ENCODE measurements at places on chromosomes 2 and 18. TPM values are rescaled to one million over a fixed set of nuclear protein-coding genes. Genes with fewer than 3 reads are reported as not detected.

Gene ANKRD30BL
- total RNA-seq, result 1.2 TPM

Gene NAT8
- not detected for total RNA-seq

Gene CCBE1
- total RNA-seq, result 2.9 TPM

DNA sequence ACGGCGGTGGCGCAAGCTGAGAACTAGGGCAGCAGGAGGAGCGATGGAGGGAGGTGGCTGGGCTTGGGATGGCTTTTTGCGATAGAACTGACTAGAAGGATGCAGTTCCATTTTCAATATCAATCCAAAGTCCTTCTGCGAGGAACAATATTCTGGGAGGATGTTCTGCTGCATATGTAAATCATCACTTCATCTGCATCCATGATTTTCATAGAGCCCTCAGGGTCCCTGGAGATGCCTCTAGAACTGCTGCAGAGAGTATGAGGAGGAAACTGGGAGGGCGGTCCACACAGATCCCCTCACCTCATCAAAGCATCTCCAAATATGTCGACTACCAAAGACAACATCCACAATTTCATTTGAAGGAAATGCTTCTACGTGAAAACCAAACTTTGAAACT is 20.8 kb downstream of the CACNB4 start:
- DNase-seq, result no peak

GRCh38 chr2:156343096-156343939 is 10.8 kb upstream of the NR4A2 start:
- DNase-seq, result no peak

Gene CFAP65
- total RNA-seq, result not detected

Gene ANKRD44
- total RNA-seq, result 46.4 TPM

Gene TTN
- total RNA-seq, result 2.0 TPM

GRCh38 chr2:223008956-223009355 is 43.0 kb upstream of the KCNE4 start:
- no peak for DNase-seq

GRCh38 chr2:8162552-8162951 is 519.3 kb upstream of the ID2 start:
- DNase-seq, result no peak

Gene FAM237A
- not detected for total RNA-seq

DNA sequence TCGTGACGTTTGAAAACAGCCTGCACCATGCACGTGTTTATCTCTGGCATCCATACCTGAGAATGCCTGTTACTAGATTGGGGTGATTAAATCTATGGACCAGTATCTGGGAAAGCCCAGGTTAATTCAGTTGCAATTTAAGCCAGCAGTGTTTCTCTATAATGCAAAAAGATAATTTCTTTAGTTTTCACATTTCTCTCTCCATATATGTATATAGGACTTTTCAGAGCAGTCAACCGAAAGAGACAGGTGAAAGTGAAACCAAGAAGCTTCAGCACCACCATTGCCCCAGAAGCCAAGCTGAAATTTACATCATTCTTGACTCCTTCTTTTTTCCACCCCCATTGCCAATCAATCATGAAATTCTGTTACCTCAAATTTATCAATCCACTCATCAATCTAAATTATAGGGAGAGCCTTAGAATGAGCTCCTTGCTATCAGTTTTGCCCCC is 2.7 kb upstream of the LRP2 start:
- no peak for DNase-seq

Gene CDH2
- 3.7 TPM for total RNA-seq

Gene LCT
- not detected for total RNA-seq

GRCh38 chr2:20314562-20315501 is 35.8 kb downstream of the PUM2 start:
- no peak for DNase-seq

- no peak for DNase-seq
These were observed 295.1 kb upstream of the RAB12 start for GRCh38 chr18:8314124-8314523.

GRCh38 chr2:235868645-235869044 is 299.5 kb downstream of the GBX2 start:
- no peak for DNase-seq

Gene SERPINB10
- total RNA-seq, result 0.98 TPM

DNA sequence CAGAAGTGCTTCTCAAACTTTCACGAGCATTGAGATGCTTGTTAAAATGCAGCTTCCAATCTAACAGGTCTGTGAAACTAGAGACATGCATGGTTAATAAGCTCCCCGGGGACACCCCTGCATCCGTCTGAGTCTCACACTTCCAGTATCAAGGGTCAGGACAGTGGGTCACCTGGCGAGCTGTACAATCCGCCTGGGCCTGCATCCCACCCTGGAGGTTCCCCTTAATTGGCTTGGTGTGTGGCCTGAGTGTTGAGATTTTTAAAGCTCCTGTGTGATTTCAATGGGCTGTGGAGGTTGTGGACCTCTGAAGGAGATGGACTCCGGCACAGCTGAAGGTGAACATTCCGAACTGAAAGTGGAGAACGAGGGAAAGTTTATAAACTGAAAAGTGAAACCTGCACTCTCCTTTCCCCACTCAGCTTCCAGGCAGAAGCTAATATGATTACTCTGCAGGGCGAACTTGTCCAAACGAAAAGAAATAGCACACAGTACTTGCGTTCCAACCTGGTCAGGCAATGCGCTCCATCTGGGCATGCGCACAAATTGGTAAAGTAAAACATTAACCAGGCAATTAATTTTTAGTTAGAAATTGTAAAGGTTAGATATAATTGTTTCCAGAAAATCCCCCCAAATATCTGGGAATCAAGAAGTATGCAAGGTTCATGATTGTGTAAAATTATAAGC is 191.7 kb upstream of the ALKAL2 start:
- DNase-seq, result no peak

GRCh38 chr2:188207554-188207953 is 84.1 kb upstream of the GULP1 start:
- no peak for DNase-seq

DNA sequence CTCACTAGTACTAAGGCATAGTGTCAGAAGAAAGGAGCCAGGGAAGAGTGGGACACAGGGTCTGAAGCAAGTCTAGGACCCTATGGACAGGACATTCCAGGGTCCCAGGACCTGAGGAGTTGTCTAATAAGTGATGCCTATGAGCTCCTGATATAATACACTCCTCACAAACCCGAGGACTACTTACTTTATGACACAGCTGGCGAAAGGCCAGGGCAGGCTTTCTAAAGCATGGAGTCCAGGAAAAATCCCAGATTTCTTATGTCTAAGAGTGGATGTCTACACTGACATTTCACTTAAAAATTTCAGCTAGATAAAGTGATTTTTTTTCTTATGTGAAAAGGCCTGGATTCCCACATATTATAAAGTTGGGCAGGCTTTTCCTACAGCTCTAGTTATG is 502.2 kb upstream of the SETBP1 start:
- no peak for DNase-seq

Gene PNO1
- total RNA-seq, result 9.3 TPM

DNA sequence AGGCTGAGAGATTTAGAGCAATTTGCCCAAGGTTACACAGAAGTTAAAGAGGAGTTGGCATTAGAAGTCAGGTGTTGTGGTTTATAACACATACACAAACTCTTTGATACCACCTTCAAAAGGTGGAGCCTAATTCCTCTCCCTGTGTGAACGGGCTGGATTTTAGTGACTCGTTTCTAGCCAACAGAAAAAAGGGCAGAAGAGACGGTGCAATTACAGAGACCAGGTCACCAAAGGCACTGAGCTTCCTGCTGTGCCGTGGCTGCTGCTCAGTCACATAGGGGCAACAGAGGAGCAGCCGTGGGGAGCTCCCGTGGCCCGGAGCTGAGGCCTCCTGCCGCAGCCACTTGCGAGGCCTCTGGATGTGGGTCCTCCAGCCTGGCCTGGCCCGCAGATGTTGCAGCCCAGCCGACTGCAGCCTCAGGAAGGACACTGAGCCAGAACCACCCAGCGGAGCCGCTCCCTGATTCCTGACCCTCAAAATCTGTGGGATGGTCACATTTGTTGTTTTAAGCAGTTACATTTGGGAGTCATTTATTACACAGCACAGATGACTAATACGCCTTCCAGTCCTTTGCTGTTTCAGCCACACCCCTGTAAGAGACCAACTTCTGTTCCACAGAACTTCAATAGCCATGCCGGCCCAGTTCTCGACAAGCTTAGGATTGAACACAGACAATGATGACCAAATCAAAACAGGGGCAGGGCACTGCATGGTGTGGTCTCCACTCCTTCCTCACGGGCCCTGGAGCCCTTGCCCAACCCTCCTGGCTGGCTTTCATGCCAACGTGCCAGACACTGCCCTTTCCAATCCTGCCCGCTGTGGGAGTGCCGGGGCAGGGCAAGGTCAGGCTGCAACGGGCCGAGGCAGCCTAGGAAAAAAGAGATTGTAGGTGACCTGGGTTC is 17.1 kb downstream of the EDAR start:
- no peak for DNase-seq

- DNase-seq, result no peak
These were observed 55.8 kb upstream of the SLC35F5 start for GRCh38 chr2:113812204-113812603.

DNA sequence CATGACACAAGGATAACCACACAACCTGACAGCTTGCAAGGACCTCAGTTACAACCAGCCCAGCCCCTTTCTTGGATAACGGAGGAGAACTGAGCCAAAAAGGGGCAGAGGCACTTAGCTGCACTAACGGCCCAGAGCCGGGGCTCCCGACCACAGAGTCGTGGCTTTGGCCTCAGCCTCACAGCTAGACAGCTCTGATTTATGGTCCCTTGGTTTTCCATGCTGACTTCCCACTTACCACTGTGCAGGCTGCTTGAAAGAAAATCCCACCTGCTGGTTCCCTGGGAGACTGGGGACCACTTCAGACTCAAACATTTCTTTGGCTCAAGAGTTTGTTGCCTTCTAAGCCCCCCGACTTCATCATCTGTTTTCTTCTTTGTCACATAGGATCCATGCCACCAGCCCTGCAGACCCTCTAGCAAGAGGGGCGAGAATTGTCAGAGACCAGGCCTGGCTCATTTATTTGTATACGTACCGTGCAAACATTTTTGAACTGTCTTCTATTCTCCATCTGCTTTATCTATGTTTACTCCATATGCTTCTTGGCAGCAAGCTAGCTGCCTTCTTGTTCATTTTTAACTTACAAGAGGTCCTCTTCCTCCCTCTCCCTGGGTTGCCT is 352.6 kb upstream of the MYT1L start:
- DNase-seq, result no peak

- DNase-seq, result no peak
These were observed 4.6 kb upstream of the PXDN start for GRCh38 chr2:1748741-1749488.

Gene LHCGR
- total RNA-seq, result not detected

DNA sequence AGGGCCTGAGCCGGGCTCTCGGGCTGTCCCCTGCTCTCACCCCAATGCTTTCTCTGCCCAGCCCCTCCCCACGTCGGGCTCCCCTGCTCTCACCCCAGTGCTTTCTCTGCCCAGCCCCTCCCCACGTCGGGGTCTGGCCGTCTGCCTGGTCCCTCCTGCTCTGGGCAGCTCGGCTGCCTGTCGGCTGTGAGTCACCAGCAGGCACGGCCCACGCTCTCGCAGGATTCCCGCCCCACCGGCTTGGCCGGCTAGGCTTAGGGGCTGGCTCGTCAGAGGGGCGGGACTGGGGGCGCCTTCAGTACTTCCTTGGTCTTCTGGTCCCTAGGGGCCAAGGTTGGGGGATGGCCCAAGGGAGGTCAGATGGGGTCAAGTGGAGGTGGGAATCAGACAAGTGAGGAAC is 3.3 kb downstream of the BOK start:
- no peak for DNase-seq
